Muscle of leg (tissue), 16 donors: ENCODE measurements at places on chromosomes 3 and 15. TPM values are rescaled to one million over a fixed set of nuclear protein-coding genes. Genes with fewer than 3 reads are reported as not detected.

The TGM4 gene
- not detected for total RNA-seq

The NOX5 gene
- 0.09 TPM for total RNA-seq

The GOLGA8R gene
- total RNA-seq = 3.1 TPM

The XIRP1 gene
- total RNA-seq = 79.4 TPM

The SLC41A3 gene
- 31.2 TPM for total RNA-seq

The GOLGA6L7 gene
- not detected for total RNA-seq

GRCh38 chr3:27570421-27571106 is 86.4 kb upstream of the SLC4A7 start:
- H3K4me1 ChIP-seq = peaks cover 13% of the 10 kb centered on the region
- H3K27me3 ChIP-seq = no peaks in the 10 kb centered on the region
- DNase-seq = peak; percentile 85
- H3K4me3 ChIP-seq = no peak overlapping the region

DNA sequence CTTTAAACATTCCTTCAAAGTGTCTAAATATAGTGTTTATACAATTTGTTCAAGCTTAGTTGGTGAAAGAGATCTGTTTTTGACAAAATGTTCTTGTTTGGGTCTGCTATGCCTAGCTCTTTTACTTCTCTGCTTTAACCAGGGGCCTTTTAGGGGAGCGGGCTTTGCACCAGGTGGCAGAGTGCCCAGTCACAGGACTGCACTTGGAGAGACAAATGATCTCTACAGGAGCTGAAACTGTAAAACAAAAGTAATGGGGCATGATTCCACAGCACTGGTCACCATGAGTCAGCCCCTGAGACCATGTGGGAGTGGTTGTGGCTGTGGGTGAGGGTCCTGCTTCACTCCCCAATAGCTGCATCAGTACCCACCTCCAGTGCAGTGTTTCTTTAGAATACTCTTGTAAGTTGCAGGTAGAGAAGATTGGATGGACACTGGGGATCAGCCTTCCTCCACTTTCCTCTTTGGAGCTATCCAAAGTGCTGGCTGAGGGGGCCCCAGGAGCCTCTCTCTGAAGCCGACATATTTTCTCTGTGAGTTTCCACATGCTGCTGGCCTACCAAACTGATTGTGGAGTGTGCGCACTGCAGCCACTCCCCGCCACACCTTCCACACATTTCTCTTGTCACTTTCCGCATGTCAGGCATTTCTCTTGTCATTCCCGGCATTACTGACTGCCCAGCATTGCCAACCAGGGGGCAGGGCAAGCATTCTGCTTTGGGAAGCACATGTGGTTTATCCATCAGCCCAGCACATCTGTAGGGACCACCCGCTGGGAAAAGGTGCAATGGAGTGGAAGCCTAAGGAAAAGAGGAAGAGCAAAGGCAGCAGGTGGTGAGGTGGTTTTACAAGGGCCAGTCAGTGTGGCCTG is 110.0 kb downstream of the EPHB1 start:
- H3K4me3 ChIP-seq = no peak overlapping the region
- peak; percentile 57 for DNase-seq

DNA sequence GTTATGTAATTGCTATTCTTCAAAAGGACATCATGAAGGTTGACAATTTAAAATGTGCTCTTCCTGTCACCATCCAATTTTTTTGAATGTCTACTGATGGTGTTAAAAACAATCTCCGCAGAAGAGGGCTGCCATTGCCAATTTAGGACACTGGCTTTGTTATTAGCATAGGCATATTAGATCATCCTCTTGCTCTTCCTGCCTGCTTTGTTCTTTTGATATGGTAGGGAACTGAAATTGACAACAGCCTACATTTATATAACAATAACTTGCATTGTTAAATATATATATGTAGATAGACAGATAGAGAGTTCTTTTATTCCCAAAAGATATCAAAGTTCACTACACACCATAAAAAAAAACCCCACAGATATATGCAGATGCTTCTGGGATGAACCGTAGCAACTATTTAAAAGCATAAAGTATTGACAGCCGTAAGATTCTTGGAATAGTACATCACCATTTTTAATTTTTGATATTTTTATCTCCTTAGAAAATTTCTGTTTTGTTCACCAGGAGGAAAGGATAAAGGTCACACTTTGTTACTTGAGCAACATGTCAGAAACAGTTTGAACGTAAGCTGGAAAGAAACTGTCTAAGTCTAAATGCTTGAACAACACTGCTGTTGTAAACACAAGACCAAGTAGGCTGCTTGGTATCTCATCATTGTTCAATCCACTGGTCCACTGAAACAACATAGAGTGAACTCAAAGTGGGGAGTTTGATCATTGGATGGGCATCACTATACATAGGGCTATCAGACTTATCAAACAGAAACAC is 66.5 kb downstream of the MDFIC2 start:
- no peaks in the 10 kb centered on the region for H3K36me3 ChIP-seq
- H3K4me3 ChIP-seq = no peak overlapping the region
- no peaks in the 10 kb centered on the region for H3K4me1 ChIP-seq
- DNase-seq = no peak
